ENCODE measurements at places on chromosomes 6 and 20. TPM values are rescaled to one million over a fixed set of nuclear protein-coding genes. Genes with fewer than 3 reads are reported as not detected.

C6orf58 gene
- not detected for total RNA-seq

PHACTR1 gene
- total RNA-seq, result 0.19 TPM

ZCCHC3 gene
- total RNA-seq, result 26.4 TPM

C6orf141 gene
- total RNA-seq, result 0.47 TPM

RBCK1 gene
- total RNA-seq, result 135 TPM

DNA sequence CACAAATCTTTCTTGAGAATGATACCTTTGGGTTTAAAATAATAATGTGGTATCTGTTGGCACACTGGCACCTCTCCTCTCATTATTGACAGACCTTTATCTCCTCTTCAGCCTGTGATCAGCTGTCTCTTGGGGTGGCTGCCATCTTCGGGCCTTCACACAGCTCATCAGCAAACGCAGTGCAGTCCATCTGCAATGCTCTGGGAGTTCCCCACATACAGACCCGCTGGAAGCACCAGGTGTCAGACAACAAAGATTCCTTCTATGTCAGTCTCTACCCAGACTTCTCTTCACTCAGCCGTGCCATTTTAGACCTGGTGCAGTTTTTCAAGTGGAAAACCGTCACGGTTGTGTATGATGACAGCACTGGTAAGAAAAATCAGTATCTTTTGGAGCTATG lies 232.8 kb downstream of the GRIK2 start:
- H3K27ac ChIP-seq, result no peak overlapping the region
- H3K4me1 ChIP-seq, result no peaks in the 10 kb centered on the region
- no peaks in the 10 kb centered on the region for H3K36me3 ChIP-seq

DNA sequence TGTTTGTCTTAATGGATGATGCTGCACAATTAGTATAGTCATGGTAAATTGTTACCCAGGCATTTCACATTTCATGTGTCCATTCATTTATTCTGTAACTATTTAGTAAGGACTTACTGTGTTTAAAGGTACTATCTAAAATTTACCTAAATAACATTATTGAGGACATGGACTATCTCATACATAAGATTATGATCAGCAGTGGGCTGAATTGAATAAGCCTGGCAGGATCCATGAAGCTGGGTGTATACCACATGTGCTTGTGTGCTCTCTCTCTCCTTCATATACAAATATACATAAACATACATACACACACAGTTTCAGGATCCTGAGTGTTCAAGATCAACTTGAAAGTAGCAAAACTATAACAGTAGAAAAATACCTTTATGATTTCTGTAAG lies 595.4 kb downstream of the EPM2A start:
- no peaks in the 10 kb centered on the region for H3K4me1 ChIP-seq
- no peaks in the 10 kb centered on the region for H3K36me3 ChIP-seq
- peaks cover 3% of the 10 kb centered on the region for H3K27me3 ChIP-seq
- H3K27ac ChIP-seq, result no peak overlapping the region

DNA sequence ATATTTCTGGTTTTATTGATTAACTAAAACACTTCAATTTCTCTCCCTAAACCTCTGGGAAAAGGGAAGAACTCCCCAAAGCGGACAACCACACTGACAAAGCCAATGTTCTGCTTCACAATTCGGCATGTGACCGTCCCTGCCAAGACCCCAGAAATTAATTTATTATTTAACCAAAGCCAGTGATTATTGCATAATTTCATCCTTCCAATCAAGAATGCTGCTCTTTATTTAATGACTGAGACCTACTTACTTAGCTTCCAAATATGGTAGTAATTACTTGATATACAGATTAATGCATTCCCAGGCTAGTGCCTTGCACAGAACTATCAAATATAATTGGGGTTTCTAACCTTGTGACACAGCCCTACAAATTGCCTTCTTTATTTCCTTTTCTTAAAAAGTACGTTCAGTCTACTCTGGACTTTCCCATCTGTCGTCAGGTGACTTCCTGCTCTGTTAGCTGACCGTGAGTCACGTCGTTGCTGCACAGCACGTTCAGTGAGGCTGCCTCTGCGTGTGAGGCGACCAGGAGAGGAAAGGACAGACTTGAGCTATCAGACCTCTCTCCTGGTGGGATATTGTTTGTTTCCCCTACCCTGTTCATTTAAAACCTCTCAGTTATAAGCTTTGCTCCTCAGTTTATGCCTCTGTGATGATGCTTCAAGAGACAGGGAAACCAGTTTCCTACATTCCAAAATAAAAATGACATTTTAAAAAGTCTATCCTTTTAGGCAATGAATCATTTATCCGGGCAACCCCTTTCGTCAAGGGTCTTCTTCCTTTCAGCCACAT lies 55.7 kb upstream of the TNFAIP3 start:
- DNase-seq, result peak; percentile 72
- peak overlapping the region; percentile 85 for H3K27ac ChIP-seq
- H3K4me3 ChIP-seq, result peak overlapping the region; percentile 20
- H3K4me1 ChIP-seq, result peaks cover 37% of the 10 kb centered on the region
- peaks cover 10% of the 10 kb centered on the region for H3K36me3 ChIP-seq

- no peaks in the 10 kb centered on the region for H3K4me1 ChIP-seq
- H3K27me3 ChIP-seq, result no peaks in the 10 kb centered on the region
- no peak for DNase-seq
- no peak overlapping the region for H3K4me3 ChIP-seq
- no peaks in the 10 kb centered on the region for H3K36me3 ChIP-seq
Measured at GRCh38 chr6:114452785-114453401, 110.1 kb upstream of the HS3ST5 start.

- H3K27me3 ChIP-seq, result no peaks in the 10 kb centered on the region
- peaks cover 49% of the 10 kb centered on the region for H3K4me1 ChIP-seq
- no peak for DNase-seq
- peaks cover 46% of the 10 kb centered on the region for H3K36me3 ChIP-seq
- no peak overlapping the region for H3K4me3 ChIP-seq
- H3K27ac ChIP-seq, result no peak overlapping the region
Measured at GRCh38 chr6:6626187-6626586, 37.7 kb downstream of the LY86 start.

- H3K36me3 ChIP-seq, result peaks cover 43% of the 10 kb centered on the region
- H3K4me3 ChIP-seq, result no peak overlapping the region
- H3K27ac ChIP-seq, result no peak overlapping the region
Measured at GRCh38 chr6:20548264-20548663, 14.0 kb downstream of the CDKAL1 start.

DNA sequence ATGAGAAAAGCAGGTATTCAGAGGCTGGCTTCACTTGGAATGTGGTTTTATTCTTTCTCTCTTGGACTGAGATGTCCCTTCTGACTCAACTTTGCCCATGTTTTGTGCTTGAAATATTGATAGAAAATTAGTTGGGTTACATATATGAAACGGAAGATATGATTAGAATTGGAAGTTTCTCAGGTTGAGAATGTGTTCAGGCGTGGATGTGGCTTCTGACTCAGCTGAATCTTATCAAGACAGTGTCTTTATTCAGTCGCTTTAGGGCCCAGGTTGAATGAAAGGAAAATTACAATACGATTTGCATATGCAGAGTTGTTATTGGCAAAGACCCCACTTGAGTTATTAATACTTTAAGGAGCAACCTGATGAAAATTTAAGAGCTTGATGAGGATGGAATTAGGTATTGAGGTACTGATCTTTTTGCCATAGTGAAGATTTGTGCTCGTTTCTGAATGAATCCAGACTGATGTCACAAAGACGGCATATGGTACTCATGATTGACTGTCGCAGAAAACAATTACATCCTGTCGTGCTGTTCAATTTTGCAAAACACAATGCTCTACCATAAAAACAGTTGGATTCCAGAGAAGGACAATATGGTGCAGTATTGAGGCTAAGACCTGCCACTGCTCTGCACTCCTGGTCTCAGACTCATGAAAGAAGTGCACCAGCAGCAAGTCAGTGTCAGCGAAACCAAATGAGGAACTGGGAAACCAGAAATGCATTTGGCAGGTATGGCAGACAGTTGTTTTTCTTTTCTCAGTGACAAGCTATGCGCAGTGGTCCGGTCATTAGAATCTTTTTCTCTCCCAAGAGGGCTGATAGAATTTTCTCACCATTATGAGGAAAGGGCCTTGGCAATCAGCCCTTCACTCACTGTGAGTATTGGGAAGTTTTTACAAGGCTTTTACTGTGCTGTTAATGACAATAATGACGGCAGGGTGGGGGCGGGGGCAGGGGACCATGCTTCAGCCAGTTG lies 158.3 kb downstream of the DOK5 start:
- H3K27ac ChIP-seq, result no peak overlapping the region
- no peaks in the 10 kb centered on the region for H3K27me3 ChIP-seq
- no peak for DNase-seq
- no peaks in the 10 kb centered on the region for H3K4me1 ChIP-seq
- no peak overlapping the region for H3K4me3 ChIP-seq
- no peaks in the 10 kb centered on the region for H3K36me3 ChIP-seq

DNA sequence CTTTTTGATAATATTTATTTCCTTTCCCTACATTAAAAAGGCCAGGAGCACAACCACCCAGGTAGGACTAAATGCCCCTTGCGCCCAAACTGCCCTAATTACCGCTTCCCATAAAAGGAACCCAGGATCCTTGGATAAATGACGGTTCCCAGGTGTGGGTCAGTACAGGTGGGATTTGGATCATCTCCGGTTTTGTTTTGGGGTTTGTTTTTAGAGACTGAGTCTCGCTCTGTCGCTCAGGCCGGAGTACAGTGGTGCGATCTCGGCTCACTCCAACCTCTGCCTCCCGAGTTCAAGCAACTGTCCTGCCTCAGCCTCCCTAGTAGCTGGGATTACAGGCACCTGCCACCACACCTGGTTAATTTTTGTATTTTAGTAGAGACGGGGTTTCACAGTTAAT lies 28.4 kb downstream of the ZNF217 start:
- H3K4me1 ChIP-seq, result peaks cover 4% of the 10 kb centered on the region
- no peak overlapping the region for H3K4me3 ChIP-seq
- H3K27ac ChIP-seq, result no peak overlapping the region
- no peaks in the 10 kb centered on the region for H3K27me3 ChIP-seq
- peaks cover 49% of the 10 kb centered on the region for H3K36me3 ChIP-seq

DNA sequence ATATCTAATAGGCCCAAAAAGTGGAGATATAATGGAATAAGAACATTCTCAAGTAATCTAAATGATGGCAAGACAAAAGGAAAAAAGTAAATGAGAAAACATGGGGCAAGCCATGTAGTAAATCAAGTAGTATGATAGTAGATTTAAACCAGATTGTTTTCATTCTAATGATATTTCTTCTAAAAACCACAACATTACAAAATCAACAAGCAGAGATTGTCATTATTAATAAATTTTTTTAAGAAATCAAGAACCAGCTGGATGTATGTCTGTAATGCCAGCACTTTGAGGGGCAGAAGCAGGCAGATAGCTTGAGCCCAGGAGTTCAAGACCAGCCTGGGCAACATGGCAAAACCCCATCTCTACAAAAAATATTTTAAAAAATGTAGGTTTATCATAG lies 155.0 kb downstream of the RNGTT start:
- H3K4me1 ChIP-seq, result peaks cover 13% of the 10 kb centered on the region
- peaks cover 36% of the 10 kb centered on the region for H3K36me3 ChIP-seq
- no peak overlapping the region for H3K27ac ChIP-seq
- no peak for DNase-seq
- no peaks in the 10 kb centered on the region for H3K27me3 ChIP-seq
- H3K4me3 ChIP-seq, result no peak overlapping the region

DNA sequence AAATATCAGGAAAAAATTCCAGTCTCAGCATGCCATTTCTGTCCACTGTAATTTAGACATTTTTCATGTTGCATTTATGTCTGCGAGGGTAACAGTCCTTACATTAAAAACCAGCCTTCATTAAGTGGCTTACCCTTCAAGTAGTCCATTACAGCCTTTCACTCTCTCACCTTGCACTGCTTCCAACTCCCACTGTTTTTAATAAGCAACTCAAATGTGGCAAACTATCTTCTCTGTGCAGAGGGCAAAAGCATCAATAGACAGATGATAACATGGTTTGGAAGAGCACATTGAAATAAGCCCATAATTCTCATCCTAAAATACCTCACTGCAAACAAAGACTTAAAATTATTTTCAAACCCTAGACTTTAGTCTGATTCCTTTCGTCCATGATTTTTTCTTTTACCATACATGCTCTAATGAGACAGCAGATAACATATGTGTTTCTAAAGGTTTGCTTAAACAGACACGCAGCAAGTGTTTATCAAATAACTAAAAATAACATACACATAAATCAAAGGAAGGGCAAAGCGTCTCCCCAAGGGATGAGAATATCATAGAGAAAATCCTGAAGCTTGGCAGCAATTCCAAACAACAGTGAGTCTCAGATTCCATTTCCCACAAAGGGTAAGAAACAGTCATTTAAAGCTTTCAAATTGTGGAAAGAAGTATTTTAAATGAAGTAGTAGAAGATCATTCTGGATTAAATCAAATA lies 130.4 kb downstream of the PTPRK start:
- H3K27me3 ChIP-seq, result no peaks in the 10 kb centered on the region
- H3K27ac ChIP-seq, result no peak overlapping the region
- no peak overlapping the region for H3K4me3 ChIP-seq
- no peaks in the 10 kb centered on the region for H3K4me1 ChIP-seq
- no peak for DNase-seq

- DNase-seq, result no peak
- H3K4me3 ChIP-seq, result no peak overlapping the region
- peaks cover 51% of the 10 kb centered on the region for H3K36me3 ChIP-seq
- peaks cover 89% of the 10 kb centered on the region for H3K4me1 ChIP-seq
- peak overlapping the region; percentile 60 for H3K27ac ChIP-seq
Measured at GRCh38 chr6:149334201-149334600, 16.7 kb downstream of the TAB2 start.

GRCh38 chr6:56091159-56091869 lies 156.1 kb downstream of the COL21A1 start:
- H3K36me3 ChIP-seq, result no peaks in the 10 kb centered on the region
- H3K4me1 ChIP-seq, result no peaks in the 10 kb centered on the region
- no peaks in the 10 kb centered on the region for H3K27me3 ChIP-seq
- DNase-seq, result no peak
- no peak overlapping the region for H3K4me3 ChIP-seq

GRCh38 chr20:57060407-57061050 lies 205.9 kb downstream of the BMP7 start:
- no peaks in the 10 kb centered on the region for H3K36me3 ChIP-seq
- peaks cover 21% of the 10 kb centered on the region for H3K27me3 ChIP-seq
- peaks cover 12% of the 10 kb centered on the region for H3K4me1 ChIP-seq
- H3K4me3 ChIP-seq, result no peak overlapping the region

DNA sequence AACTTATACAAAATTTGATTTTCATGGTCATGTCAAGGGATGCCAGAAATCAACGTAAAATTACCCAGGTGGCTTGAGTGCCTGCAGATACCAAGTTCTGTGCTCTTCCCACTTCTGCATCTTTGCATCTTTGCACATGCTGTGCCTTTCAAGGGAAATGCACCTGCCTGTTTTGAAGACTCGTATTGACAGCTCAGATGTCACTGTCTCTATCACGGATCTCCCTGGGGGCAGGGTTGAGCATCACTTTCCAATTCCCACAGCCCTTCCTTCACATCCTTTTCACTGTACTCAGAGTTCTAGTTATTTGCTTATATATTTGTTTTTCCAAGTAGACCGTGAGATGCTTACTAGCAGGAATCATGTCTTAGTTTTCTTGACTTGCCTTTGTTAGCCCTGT lies 274.2 kb downstream of the CDH26 start:
- no peak for DNase-seq
- H3K27ac ChIP-seq, result no peak overlapping the region
- peaks cover 3% of the 10 kb centered on the region for H3K27me3 ChIP-seq
- H3K4me3 ChIP-seq, result no peak overlapping the region

GRCh38 chr6:13304101-13304500 lies 24.2 kb downstream of the TBC1D7 start:
- no peak overlapping the region for H3K4me3 ChIP-seq
- no peaks in the 10 kb centered on the region for H3K27me3 ChIP-seq
- no peak for DNase-seq
- H3K36me3 ChIP-seq, result peaks cover 56% of the 10 kb centered on the region
- no peak overlapping the region for H3K27ac ChIP-seq
- H3K4me1 ChIP-seq, result peaks cover 24% of the 10 kb centered on the region
